Activated T-helper 1 cell treated with Interleukin-2 at 50 U/mL for 16 hours (primary cell): ENCODE measurements at places on chromosomes 4 and X.

DNA sequence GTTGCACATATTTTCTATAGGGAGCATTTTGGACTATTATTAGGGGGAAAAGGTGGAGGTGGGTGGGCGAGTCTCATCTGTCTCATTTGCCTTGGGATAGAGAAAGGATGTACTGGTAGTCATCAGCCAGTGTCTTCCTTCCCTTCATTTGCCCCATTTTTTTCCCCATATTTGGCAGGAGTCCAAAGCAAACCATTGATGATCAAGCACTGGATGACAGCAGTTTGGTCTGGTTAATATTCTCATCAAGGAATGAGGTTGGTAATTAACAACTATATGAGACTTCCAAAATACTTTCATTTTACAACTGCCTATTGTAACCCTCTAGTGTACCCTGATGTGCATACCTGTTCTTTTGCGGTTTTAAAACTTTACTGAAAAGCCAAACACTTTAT is 22.6 kb upstream of the IGFBP7 start:
- DNase-seq: no peak

- DNase-seq: no peak
Measured at GRCh38 chrX:132622130-132622529, 133.3 kb upstream of the MBNL3 start.

DNA sequence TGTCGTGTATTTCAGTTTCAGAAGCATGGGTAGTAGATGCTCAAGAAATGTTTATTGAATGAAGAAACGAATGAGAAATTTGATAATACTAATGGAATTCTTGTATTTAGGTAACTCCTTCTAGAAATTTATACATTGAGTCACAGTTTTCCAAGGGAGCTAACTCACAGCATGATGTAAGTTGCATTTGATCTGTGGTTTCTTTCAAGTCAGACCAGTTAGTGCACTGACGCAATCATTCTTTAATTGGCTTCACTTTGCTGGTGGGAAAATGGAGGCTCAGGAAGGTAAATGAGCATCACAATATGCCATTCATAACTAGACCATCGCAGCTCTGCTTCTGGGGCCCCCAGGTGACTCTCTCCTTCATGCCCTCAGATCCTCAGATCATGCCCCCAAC is 17.3 kb upstream of the CWH43 start:
- DNase-seq: no peak

DNA sequence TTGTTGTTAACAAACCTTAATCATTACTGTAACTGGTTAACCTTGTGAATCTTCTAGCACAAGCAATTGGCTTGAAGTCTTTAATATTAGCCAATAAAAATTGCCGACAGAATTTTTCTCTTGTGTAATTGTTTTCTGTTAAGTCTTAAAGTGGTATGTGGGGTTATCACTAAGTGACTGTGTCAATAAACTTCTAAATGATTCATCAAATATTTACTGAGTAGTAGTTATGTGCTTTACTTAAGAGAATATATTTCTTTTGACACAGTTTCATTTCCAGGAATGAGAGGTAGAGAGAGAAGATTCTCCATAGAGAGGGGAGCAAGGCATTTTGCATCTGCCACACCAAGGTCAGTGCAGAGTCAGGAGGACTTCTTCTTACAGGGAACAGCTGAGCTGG is 2361.6 kb upstream of the AGA start:
- no peak for DNase-seq

GRCh38 chr4:34845926-34846325 is 1398.4 kb downstream of the ARAP2 start:
- DNase-seq: no peak
